ENCODE measurements at places on chromosomes 11 and 22.
A peak's percentile ranks its signal among the peaks of the same experiment; 100 is the strongest.

GRCh38 chr11:122663764-122664163 lies 8.2 kb downstream of the UBASH3B start:
- no peak for DNase-seq

DNA sequence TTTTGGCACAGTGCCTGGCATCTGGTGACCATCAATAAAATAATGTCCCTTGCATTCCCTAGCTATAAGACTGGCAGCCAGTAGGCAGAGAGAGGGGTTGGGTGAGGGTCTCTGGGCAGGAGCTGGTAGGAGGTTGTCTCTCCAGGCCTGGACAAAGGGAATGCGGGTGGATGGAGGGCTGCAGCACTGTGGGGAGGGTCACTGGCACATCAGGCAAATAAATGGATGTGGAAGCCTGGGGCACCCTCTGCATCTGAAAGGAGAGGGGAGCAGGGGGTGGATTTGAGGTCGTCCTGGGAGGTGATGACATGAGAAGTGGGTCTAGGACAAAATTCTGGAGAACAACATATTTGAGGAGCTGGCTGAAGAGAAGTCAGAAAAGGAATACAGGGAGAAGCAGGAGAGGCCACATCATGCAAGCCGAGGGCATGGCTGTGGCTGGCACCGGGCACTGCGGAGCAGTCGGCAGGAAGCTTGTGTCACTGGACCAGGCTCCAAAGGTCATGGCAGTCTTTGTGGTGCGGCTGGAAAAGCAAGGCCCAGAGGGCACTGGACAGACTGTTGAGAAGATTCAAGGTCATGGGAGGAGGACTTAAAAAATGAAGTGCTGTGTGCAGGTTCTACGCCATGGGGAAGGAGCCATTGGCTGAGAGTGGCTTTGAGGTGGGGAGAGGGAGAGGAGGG lies 36.5 kb upstream of the THY1 start:
- DNase-seq: no peak

DNA sequence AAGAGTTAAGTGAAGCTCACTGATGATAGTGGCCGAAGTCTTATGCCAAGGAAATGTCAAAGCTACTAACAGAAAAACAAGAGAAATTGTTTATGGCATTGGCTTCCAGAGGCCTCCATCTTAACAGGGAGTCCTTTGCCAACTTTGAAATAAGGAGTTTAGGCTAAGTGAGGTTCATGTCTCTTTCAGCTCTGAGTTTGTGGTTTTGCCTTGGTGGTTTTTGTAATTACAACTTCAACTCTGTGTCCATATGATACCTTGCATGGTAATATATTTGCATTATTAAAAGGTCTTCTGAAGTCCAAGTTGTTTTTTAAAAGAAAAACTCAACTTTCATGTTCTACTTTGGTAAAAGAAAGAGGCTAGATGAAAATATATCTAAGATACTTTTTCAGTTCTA lies 31.4 kb upstream of the ANO5 start:
- no peak for DNase-seq

GRCh38 chr11:85663753-85664614 lies 945 bp downstream of the CREBZF start:
- peak; percentile 73 for DNase-seq

DNA sequence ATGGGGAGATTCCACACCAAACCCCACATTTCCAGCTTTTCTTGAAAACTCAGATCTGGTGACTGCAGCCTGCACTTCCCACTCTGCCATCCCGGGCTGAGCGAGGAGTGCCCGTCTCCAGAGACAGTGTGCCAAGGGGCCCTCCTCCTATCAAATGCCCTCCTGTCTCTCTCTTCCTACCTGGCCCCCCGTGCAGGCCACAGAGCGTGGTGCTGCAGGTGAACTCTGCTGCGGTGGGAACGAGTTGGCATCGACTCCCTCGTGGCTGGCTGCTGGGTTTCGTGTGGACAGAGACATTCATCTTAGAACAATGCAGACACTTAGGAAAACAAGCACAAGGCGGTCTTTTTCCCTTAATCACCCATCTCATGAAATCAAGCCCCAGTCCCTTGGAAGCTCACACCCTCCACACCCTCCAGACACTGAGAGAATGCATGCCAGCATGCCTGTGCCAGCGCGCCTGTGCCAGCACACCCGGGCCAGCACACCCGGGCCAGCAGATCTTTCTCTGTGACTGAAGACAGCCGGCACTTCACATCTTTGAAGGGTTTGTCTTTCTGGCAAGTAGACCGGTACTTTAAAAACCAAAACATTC lies 65.0 kb downstream of the PARVB start:
- DNase-seq: no peak

- no peak for DNase-seq
Observed at GRCh38 chr11:33879375-33879774, 12.5 kb downstream of the LMO2 start.

GRCh38 chr22:30908051-30908461 lies 60.5 kb downstream of the MORC2 start:
- no peak for DNase-seq

DNA sequence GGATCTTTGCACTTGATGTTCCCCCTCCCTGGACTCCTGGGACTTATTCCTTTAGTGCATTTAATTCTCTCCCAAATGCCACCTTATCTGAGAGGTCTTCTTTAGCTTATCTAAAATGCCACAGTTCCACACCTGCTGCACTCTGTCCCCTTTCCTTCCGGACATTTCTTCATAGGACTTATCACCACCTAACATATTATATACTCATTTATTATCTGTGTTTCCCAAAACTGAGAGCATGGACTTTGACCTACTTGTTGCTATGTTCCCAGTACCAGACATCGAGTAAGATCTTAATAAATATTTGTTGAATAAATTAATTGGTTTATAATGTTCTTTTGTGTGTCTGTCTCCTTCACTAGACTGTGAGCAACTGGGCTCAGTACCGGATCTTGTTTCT lies 585.3 kb downstream of the INSC start:
- DNase-seq: no peak

- no peak for DNase-seq
Observed at GRCh38 chr11:85835263-85835662, 19.9 kb upstream of the CCDC83 start.

- no peak for DNase-seq
Observed at GRCh38 chr11:72014761-72015320, 16.1 kb downstream of the IL18BP start.

DNA sequence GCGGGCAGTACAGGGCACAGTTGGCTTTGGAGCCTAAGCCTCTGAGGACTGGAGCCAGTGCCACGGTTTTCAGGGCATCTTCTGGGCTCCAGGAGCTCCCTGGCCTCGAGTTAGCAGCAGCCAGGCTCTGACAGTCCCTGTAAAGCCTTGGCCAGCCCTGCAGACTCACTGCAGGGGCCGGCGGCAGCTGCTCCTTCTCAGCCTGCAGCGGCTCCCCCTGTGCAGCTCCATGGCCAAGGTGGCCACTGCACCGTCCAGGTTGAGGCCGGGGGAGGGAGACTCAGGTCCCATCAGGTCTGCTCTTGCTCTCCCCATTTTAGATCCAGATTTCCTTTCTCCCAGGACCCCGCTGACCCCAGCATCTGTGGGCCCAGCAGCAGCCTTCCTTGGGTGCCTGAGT lies 1461.1 kb downstream of the BRD1 start:
- no peak for DNase-seq

DNA sequence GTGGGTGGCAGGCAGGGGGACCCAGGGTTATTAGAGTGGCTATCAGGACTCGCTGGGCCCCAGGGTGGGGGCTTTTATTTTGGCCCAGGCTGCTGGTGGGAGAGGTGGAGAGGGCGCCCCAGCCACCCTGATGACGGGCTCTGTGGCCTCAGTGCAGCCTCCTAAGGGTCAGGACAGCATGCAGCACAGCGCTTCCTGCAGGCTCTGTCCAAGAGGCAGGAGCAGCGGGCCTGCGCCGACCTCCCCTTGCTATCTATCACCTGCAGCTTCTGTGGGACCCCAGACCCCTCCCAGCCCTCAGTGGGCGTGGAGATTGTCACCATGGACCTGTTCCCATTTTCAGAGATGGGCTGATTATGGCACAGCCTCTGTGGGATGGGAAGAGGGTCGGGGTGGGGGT lies 54.3 kb upstream of the PPARA start:
- no peak for DNase-seq

DNA sequence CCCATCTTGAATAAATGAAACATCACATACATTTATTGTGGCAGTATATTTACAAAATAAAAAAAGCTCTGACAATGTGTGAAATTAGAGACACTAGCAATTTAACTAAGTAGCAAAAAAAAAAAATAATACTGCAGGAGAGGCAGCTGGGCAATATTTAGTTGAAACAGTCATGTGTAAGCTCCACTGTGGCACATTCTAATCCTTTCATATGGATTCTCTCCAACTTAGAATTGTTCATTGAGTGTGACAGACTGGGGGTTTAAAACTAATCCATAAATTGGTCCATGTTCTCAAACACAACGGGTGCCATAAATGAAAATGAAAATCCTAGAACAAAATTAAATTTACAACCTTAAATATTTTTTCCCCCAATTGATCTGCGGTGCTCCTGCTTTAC lies 302.1 kb downstream of the CADM1 start:
- no peak for DNase-seq

GRCh38 chr11:8360086-8360828 lies 96.6 kb upstream of the LMO1 start:
- DNase-seq: no peak

- no peak for DNase-seq
Observed at GRCh38 chr22:17592201-17592600, 28.9 kb downstream of the SLC25A18 start.

GRCh38 chr11:6022956-6023355 lies 7.6 kb downstream of the OR56A1 start:
- peak; percentile 50 for DNase-seq

GRCh38 chr11:27467181-27467913 lies 5.2 kb downstream of the LGR4 start:
- DNase-seq: peak; percentile 72

DNA sequence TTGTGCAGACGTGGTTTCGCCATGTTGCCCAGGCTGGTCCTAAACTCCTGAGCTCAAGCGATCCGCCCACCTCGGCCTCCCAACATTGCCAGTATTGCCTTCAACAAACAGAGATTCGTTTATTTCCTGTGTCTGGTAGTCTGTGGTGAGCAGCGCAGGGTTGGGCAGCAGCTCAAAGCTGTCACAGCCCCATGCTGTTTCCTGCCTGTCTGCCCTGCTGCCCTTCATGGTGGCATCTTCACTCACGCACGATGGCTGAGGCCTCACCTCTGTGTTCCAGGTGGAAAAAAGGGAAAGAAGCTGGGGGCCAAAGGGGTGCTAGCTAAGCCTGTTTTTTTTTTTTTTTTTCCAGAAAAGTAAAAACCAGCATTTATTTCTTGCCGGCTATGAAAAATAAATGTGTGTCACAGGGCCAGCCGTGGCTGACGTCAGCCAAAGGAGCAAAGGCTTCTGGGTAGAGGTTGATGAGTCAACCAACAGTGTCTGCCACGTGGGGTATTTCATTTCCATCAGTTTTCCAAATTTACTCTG lies 28.8 kb downstream of the TBC1D22A start:
- no peak for DNase-seq

DNA sequence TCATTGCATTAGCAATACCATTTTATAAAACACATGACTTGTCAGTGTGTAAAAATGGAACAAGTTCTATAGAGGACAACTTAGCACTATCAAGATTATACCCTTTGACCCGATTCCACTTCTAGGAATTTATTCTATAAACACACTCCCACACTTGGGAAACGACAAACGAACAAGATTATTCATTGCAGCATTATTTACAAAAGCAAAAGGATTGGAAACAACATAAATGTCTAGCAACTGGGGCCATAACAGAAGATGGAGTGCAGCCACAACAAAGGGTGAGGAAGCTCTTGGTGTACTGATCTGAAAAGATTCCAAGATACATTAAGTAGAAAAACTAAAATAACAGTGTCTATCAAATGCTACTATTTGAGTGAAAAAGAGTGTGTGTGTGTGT lies 2.3 kb upstream of the IRAG1 start:
- no peak for DNase-seq

- DNase-seq: no peak
Observed at GRCh38 chr11:27524155-27524554, 17.6 kb upstream of the LIN7C start.

- DNase-seq: no peak
Observed at GRCh38 chr11:68373189-68373814, 60.9 kb downstream of the LRP5 start.

- no peak for DNase-seq
Observed at GRCh38 chr11:35272391-35272902, 133.5 kb downstream of the CD44 start.

DNA sequence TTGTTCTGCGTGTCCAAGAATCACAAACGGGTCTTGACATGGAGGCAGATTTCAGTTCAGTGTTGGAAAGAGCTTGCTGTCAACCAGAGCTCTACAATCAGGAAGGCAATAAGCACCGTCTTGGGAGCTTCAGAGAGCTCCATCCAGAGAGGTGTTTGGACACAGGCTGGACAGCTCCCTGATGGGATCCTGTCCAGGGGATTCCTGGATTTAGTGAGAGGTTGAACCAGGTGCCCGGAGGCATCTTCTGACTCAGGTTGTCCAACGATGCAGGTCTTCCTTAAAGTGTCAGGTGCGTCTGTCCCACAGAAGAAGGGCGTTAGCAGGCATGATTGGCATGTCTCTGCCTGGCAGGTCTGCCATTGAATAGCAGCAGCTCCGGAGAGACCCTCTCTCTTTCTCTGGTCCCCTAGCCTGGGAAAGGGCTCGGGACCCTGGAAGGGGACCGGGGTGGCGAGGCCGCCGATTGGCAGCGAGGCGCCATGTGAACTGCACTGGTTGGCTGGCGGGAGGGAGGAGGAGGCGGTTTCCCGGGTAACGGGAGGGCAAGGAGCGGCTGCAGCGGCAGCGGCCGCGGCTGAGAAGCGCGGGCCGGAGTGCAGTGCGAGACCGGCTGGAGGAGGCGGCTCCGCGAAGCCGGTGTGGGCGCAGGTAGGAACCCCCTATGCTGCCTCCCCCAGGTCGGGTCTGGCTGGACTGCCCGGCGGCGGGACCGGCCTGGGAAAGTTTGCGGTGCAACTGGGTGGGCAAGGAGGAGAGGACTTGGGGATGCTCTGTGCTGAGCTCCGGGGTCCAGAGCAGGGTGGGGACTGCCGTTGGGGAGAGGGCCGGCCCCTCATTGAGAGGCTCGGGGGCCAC lies 104.1 kb upstream of the E2F8 start:
- DNase-seq: no peak

DNA sequence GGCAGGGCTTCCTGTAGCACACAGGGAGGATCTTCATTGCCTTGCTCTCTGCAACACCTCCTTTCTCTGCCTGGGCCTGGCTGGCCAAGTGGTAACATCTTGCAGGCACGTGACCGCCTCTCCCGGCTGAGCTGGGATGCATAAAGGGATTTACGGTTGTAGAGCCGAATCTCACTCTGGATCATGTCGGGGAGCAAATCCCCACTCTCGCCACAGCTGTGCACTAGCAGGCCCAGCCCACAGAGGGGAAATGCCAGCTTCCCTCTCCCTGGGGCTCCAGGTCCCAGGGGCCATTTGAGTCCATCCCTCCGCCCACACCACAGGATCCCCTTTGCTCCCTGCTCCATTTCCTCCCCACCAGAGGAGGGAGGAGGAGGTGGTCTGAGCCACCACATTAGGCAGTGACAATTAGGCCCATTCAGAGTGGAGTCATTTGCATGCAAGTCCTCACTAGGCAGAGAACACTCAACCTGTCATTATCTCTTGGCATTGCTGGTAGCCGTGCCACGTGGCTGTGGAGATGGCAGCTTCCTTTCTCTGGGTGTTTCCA lies 196.7 kb downstream of the DSCAML1 start:
- DNase-seq: no peak
